ENCODE measurements at places on chromosomes 11 and 22.

GRCh38 chr11:69209421-69210309 is 53.9 kb downstream of the SMIM38 start:
- no peak for DNase-seq

DNA sequence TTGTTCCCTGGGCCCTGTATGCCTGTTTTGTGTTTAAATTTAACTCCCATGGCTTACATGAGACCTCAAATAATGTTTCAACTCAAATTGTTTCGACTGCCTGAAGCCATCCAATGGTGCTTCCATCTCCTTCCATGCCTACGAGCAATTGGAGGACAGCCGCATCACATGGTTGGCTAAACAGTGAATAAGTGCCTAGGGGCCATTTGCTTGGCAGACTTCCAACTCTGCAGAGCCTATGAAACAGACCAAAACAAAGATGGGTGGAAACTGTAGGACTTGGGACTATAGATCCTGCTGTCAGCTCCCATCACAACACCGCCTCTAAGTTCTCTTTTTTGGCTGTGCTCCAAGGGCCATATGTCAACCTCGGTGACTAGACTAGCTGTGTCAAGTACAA is 84.1 kb downstream of the PARVA start:
- no peak for DNase-seq

DNA sequence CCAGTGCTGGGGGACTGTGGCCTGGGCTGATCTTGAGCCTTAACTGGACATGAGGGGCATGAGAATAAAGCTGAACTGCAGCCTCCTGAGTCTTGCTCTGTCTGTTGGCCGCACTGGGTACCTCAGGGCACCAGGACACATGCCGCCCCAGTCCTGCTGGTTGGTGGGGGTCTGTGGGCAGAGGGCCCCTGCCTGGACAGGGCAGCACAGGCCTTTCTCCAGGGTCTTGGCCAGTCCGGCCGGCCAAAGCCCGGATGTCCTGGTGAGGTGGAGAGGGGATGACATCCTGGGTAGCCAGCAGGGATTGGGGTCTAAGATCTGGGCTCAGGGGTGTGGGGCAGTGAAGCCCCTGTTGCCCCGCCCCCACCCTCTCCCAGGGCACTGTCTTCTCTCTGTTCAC is 1.5 kb upstream of the RPS6KA4 start:
- DNase-seq: no peak

DNA sequence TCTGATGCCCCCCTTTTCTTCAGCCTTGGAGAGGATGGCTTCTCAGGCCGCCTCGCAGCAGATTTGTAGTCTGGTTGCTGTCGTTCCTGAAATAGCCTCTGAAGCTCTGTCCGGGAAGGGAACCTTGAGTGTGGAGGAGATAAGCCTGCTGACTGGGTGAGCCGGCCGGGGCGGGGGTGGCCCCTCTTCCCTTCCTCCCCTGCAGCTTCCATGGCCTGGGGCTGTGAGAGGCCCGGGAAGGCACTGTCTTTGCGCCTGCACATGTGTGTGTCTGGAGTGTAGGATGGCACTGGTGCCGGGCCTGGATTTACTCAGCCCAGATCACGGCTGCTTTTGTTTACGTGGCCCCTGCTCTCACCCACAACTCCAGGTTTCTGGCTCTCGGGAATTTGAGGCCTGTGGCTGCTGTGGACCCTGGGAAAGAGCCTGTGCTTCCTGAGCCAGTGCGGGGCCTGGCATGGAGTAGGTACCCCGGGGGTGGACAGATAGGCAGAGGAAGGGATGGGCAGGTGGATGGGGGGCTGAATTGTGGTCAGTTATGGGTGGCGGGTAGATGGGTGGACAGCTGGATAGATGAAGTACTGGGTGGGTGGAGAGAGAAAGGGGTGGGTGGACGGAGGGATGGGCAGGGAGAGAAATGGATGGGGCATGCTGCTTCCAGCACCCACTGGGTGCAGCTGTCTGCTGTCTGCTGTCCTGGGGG is 16.6 kb downstream of the KCNQ1 start:
- no peak for DNase-seq

- DNase-seq: no peak
These were observed 19.0 kb upstream of the CABP7 start for GRCh38 chr22:29700900-29701154.

DNA sequence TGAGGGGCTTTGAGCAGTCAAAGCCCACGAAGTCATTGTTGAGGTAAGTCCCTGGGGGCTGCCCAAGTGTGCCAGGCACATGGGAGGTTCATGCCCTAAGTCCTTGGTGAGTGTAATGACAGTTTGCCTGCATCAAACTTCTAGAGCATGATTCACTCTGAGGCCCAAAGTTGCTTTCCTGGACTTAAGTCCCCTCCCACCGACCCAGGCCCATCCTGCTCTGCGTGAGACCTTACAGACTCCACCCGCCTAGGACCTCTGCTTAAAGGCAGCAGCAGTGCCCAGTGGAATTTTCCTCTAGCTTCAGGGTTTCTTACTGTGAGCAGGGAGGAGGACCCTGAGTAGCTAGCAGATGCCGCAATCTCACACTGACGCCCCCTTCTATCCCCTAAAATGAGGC is 5.7 kb upstream of the PVALB start:
- DNase-seq: no peak

DNA sequence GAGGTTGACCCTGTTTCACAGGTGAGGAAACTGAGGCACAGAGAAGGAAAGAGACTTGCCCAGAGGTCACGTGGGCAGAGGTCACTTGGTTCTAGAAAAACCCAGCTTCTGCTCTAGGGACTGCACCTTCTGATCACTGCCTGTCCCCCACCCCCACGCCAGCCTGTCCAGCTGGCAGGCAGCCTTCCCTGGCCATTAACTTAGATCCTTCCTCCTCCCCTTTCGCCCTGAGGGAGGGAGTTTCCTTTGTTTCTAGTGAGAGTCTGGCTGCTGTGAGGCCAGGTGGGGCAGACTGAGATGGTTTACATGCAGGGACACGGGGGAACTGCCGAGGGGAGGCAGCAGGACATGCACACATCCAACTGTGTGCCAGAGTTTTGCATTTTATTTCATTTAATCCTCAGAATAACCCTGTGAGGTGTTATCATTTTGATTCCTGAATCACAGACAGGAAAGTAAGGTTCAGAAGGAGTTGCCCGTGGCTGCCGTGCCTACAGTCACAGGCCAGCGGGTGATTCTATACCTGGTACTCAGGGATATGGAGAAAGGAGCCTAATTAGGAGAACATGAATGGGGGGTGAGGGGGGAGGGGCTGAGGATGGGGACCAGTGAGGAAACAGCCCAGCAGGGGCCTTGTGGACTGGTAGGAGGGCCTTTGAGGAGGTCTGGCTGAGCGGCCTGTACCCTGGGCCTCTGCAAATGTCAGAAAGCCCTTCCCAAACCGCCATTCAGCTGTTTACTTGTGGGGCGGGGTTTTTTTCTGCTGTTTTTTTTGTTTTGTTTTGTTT is 3.4 kb downstream of the FAM83F start:
- peak; percentile 65 for DNase-seq

GRCh38 chr11:11384829-11385228 is 31.8 kb upstream of the CSNK2A3 start:
- DNase-seq: no peak

DNA sequence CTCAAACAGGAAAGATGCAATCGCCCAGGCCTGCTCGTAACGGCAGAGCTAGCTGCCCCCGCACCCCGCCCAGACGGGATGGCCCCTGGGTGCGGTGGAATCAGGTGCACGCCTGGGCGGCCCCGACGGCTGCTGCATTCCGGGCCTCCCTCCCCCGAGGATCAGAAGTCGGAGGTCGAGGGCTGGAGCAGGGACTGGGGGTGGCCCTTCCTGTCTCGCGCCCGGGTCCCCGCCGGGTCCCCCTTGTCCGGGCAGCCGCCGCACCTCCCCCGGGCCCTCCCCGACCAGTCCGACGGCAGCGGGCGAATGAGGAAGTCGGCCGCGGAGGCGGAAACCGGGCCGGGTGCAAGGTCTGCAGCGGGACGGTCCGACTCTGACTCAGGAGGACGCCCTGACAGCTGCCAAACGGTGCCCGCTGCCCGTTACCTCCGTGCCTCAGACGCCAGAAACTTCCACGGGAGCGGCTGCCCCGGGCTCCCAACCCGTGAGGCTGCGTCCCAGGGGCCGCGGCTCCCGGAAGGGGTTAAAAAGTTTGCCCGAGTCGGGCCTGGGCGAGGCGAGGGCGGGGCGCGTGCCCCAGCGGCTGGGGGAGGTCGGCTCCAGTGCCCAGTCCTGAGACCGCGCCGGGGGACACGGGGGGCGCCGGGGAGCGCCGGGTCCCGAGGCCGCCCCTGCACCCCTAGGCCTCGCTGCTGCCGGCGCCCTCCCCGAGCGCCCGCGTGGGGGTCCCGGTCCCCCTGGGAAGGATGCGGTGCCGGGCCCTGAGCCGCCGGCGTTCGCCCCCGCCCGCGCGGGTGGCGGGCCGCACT is 663 bp downstream of the MYH9 start:
- DNase-seq: no peak

GRCh38 chr11:2098691-2099515 is 40.3 kb downstream of the IGF2 start:
- DNase-seq: no peak

DNA sequence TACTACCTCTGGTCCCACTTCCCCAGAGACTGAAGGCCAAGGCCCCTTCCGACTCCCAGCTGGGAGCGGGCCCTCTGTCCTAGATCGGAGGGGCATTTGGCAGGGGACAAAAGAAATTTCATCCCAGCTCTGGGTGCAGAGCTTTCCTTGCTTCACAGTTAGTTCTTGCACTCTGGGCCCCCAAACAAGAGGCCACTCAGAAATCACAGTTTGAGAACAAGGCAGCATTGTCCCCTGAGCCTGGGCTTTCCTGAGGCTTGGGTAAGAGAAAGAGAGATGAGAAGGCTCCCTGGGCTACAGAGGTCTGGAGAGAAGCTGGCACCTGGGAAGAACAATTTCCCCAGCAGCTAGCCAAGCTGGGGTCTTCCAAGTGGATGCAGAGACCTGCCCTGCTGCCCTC is 71.8 kb upstream of the NCAM1 start:
- DNase-seq: no peak

- no peak for DNase-seq
These were observed 50.8 kb downstream of the BUD13 start for GRCh38 chr11:116721988-116722387.

DNA sequence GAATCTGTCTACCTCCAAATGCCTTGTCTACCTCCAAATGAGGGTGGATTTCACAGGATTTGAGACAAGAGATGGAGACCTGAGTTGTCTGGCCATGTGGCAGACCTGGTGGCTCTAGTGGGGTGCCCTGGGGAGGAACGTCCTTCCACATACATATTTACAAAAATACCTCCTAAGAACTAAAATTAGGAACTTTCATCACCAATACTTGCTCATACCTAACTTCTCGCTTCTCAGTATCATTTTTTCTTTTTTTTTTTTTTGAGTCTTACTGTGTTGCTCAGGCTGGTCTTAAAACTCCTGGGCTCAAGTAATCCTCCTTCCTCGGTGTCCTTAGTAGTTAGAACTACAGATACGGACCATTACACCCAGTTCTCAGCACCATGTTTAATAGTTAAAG is 117.9 kb downstream of the MED15 start:
- no peak for DNase-seq

Data from SK-N-DZ (cell line).